Right lobe of liver (tissue), 6 donors: ENCODE measurements at places on chromosomes 2 and 18. TPM values are rescaled to one million over a fixed set of nuclear protein-coding genes. Genes with fewer than 3 reads are reported as not detected.

The UGT1A3 gene
- 12.9 TPM for total RNA-seq

The MATN3 gene
- total RNA-seq, result not detected

GRCh38 chr2:37689751-37690150 is 18.3 kb upstream of the CDC42EP3 start:
- no peaks in the 10 kb centered on the region for H3K27me3 ChIP-seq
- DNase-seq, result no peak
- no peak overlapping the region for H3K27ac ChIP-seq
- H3K4me3 ChIP-seq, result no peak overlapping the region
- peaks cover 6% of the 10 kb centered on the region for H3K4me1 ChIP-seq

GRCh38 chr2:23468474-23469141 is 83.6 kb downstream of the KLHL29 start:
- no peak for DNase-seq
- no peaks in the 10 kb centered on the region for H3K4me1 ChIP-seq
- no peaks in the 10 kb centered on the region for H3K27me3 ChIP-seq

GRCh38 chr2:14930441-14930840 is 297.9 kb downstream of the LRATD1 start:
- H3K4me1 ChIP-seq, result no peaks in the 10 kb centered on the region
- no peak for DNase-seq
- H3K27ac ChIP-seq, result no peak overlapping the region
- H3K27me3 ChIP-seq, result no peaks in the 10 kb centered on the region
- H3K36me3 ChIP-seq, result no peaks in the 10 kb centered on the region
- no peak overlapping the region for H3K4me3 ChIP-seq
